ENCODE measurements at places on chromosomes 12 and 14.

DNA sequence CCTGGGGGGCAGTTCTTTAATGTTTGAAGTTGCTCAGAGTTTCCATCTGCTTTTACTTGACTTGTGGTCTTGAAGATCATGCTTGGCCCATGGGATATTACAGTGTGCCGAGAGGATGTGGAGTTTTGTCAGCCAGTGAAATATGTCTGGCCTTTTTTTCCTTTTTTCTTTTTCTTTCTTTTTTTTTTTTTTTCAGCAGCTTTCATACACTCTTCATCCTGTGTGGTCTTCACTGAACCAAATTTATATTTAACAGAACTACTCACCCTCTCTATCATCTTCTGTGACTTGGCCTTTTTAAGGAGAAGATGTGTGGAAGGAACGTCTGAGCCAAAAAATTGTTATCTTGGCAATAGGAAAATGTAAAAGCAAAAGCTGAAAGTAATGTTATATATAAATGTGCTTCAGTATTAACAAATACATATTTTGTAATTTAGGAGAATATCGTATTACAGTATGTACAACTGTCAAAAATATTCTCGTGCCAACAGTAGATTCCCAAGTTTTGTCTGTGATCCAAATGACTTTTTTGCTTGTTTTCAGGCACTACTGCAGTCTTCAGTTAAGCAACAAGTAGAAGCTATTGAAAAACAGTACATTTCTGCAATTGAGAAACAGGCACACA is 200.6 kb downstream of the CCDC91 start:
- DNase-seq, result no peak

DNA sequence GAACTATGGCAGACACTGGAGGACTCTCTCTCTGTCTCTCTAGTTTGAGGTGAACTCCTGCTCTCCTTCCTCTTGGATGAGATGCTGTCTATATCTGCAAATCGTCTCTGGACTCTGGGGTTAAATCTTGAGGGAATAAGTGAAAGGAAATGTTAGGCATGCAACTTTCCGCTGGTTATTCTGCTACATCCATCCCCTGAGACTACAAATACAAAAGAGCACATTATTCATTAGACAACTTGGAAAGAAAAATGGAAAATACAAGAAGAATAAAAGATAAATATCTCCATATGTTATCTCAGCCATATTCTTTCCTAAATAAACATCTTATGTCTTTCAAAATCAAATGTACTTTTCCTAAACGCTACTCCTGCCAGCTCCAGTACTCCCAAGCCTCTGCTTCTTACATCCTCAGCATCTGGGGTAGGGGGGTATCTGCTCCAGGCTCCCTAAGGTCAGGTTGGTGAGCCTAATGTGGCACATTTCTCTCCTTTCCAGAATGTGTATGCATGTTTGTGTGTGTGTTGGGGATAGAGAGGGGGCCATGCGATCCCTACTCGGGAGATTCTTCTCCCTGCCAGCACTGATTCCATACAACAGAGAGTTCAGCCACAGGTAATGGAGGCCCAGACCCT is 102.9 kb upstream of the FSCB start:
- DNase-seq, result no peak

DNA sequence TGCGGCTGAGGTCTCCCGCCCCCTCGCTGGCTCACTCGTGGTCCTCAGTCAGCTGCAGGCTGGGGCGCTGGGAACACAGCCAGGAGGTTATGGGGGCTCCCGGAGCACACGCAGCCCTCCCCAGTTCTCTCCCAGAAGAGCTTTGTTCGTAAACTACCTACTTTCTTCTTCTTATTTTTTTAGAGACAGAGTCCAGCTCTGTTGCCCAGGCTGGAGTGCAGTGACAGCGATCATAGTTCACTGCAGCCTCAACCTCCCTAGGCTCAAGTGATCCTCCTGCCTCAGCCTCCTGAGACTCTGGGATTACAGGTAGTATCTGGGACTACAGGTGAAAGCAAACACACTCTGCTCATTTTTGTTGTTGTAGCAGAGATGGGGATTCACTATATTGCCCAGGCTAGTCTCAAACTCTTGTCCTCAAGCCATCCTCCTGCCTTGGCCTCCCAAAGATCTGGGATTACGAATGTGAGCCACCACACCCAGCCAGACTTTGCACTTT is 15.5 kb upstream of the PLA2G1B start:
- no peak for DNase-seq

DNA sequence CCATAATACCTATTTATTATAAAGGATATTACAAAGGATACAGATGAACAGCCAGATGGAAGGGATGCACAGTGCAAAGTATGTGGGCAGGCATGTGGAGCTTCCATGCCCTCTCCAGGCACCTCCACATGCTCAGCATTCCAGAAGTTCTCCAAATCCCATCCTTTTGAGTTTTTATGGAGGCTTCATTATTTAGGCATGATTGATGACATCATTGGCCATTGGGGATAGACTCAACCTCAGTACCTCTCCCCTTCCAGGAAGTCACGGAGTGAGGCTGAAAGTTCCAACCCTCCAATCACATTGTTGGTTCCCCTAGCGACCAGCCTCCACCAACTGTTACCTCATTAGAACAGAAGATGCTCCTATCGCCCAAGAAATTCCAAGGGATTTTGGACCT is 156.4 kb downstream of the ATP23 start:
- no peak for DNase-seq

DNA sequence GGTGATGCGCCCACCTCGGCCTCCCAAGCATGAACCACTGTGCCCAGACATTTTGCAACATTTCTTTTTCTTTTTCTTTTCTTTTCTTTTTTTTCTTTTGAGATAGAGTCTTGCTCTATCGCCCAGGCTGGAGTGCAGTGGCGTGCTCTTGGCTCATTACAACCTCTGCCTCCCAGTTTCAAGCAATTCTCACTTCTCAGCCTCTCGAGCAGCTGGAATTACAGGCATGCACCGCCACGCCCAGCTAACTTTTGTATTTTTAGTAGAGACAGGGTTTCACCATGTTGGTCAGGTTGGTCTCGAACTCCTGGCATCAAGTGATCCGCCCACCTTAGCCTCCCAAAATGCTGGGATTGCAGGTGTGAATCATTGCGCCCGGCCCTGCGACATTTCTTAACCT is 7.6 kb upstream of the CDC42BPB start:
- no peak for DNase-seq

DNA sequence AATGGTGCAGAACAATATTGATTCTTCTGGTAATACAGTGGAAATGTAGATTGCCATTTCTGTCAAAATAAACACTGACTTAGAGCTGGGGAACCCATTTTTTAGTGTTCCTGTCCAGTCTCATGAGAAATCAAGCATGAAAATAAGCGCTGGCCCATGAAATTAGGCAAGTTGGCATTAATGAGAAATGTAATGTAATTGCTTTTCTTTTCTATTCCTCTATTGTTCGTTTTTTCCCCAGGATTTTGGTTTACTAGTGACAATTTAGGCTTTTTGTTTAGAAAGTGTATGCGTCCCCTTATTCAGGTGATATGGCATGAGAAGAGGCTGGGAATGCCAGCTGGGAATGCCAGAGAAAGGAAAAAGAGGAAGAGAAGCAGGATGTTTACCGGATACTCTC is 64.4 kb upstream of the KICS2 start:
- DNase-seq, result no peak

DNA sequence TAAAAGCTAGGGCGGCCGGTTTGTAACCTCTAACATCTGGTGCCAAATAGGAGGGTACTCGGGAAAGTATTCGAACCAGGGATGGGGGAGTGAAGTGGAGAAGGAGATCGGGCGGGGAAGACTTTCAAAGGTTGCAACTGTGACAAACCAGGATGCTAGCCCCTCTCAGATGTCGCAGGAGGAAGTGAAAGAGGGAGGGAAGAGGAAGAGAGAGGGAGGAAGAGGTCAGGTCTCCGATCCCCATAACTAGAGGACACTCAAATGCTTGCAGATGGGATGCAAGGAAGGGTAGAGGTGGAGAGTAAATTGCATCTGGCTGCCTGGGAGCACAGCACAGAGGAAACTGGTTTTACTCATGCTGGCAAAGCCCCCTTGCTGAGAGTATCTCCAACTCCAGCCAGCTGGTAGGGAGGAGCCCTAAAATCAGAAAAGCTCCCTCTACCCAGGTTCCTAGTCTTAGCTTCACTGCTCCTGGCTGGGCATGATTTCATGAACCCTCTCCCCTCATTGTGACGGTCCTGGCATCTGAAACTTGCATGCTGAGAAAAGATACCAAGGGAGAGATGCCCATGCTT is 696.7 kb upstream of the TBX3 start:
- DNase-seq, result no peak

DNA sequence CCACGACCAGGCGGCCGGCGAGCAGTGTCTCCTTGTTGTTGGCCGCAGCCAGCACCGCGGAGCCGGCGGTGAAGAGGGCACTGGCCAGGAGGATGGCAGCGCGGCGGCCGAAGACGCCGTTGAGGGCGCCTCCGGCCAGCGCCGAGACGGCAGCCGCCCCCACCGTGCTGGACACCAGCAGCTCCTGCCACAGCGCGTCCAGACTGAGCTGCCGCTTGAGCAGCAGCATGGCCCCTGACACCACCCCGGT is 691 bp downstream of the SLC2A13 start:
- no peak for DNase-seq

DNA sequence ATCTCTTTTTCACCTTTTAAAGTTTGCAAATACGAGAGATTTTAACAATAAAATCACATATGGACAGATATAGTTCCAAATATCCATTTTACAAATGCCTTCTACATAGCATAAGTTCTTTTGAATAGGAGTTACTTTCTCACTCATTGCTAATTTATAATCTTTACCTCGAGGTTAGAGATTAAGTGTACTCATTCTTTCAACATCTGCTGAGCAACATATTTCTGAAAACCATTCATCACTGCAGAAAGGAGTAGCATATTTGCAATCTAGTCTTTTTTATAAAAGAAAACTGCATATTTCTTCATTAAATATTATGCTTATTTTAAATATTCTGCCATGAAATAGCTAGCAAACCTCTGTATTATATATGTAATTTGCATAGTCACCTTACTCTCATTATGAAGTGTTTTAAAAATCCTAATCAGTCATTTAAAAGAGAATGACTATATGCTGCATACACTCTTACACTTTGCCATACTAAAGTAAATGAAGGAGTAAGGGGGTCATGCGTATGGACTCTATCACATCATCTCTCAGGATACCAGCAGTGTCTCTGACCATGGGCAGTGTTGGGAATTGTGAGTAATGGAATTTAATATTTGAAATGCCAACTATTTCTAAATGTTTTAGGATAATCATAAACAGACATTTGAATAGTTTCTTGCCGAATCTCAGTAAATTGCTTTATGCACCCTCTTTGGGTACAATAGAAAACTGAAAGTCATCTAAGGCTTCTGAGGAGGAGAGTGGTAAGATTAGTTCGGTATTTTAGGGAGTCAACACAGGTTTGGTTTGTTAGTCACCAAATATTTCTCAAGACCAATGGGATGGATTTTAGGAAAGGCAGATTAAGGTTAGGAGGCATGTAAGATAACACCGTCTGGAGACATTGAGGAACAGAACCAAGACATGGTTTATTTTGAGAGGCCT is 524.8 kb upstream of the ATP2B1 start:
- no peak for DNase-seq

DNA sequence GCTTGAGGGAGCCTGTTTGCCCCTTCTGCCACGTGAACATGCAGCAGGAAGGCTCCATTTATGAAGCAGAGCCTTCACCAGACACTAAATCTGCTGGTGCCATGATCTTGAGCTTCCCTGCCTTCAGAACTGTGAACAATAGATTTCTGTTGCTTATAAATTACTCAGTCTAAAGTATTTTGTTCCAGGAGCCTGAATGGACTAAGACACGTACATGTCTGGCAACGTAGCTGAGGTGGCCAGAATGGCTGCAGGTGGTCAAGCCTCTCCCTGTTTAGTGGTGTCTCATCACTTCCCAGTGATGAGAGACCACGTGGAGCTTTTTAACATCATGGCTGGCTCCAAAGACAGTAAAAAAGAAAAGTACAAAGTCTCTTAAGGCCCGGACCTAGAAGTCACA is 32.2 kb upstream of the SLC38A2 start:
- no peak for DNase-seq

DNA sequence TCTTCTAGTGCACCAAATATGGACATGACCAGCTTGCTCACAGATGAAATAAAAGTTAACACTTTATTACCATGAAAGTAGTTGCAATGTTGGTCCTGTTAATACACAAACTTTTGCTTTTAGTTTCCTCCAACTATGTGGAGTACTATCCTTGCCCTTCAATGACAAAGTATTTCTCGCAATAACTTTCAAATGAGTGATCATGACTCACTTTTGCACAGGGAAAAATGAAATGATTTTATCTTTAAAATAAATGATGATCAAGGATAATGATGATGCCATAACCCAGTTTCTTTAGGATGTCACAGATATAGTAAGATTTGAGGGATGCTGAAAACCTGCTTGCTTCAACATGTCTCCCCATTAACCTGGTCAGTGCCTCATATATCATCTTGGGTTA is 254.0 kb upstream of the KITLG start:
- DNase-seq, result no peak

DNA sequence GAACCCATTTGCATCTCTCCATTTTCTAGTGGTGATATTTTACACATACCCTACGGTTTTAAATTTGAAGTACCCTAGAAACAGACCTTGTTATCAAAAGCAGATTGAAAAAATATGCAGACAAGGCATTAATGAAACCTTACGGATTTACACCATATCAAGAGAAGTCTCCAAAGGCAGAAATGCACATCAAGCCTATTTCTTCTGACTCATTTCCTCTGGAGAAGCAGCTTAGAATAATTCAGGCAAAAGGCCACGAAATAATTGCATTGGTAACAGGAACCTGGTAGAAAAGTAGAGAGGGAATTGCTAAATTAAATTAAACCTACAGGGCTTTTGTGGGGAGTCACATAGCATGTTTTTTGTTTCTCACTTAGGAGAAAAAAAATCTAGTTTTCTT is 34.7 kb downstream of the KICS2 start:
- DNase-seq, result no peak

GRCh38 chr14:70982200-70982599 is 74.9 kb downstream of the PCNX1 start:
- DNase-seq, result peak; percentile 26

DNA sequence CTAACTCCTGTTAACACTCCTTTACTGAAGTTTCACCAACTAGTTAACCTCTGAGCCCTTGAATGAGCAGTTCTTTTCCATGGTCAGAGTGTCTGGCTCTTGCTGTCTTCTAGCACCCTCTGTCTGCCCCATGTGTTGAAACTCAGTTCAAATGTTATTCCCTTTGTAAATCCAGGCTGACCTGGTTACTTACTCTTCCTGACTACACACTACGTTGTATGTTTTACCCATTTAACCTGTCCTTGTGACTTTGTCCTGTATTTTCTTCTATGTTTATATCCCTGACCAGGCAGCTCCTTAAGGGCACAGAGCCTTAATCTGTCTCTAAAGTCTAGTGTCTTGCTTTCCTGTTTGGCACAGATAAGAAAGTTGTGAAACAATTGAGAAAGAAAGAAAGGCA is 389.0 kb upstream of the RPL10L start:
- no peak for DNase-seq

- peak; percentile 23 for DNase-seq
Measured at GRCh38 chr12:122452701-122453285, 30.3 kb upstream of the CLIP1 start.

DNA sequence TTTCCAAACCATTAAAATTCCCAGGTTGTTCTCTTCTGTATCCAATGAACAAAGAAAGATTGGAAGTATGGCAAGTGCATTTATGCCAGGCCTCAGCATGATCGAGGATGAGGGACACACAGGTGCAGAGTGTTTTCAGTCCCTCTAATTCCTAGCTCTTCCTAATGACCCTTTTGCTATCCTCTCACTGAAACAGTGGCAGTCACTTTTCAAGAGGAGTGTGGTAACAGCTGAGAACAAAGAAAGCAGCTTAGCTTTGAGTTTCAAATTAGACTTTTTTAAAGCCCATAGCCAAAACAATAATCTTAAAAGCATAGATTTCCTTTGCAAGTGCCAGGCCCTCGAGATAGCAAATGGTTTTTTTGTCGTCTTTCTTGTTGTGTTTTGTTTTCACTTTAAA is 110.8 kb downstream of the KCNH5 start:
- DNase-seq, result no peak

All from CD4-positive, alpha-beta T cell treated with Interleukin-6 for 4 hours (primary cell).